Vagina (tissue), 2 donors: ENCODE measurements at places on chromosomes 4 and X.

- no peak for DNase-seq
Observed at GRCh38 chr4:665751-666435, 8.2 kb downstream of the ATP5ME start.

DNA sequence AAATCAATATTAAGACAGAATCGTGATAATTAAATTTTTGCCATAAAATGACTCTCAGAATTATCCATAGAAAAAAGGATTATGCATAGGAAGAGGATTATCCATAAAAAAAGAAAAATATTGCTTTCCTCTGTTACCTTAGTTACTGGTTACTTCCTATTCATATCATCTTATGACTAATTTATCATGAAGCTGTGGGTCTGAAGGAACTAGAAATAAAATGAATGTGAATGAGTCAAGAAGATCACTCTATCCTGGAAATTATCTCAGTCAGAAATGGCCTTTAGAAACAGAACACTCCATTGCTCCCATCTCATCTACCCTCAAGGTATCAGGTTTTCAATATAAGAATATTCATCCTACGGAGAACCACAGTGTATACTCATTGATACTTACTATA, 19.4 kb downstream of the RPS6KA6 start:
- DNase-seq = no peak

GRCh38 chrX:48938721-48939425, 18.5 kb downstream of the OTUD5 start:
- no peak for DNase-seq

GRCh38 chrX:119488749-119489148, 20.5 kb downstream of the SLC25A5 start:
- no peak for DNase-seq
